ENCODE measurements at places on chromosomes 16 and 17. TPM values are rescaled to one million over a fixed set of nuclear protein-coding genes. Genes with fewer than 3 reads are reported as not detected.

PIPOX gene
- 0.31 TPM for polyA plus RNA-seq

STUB1 gene
- 323 TPM for polyA plus RNA-seq

WFIKKN1 gene
- 0.16 TPM for polyA plus RNA-seq

RAMP2 gene
- 2.5 TPM for polyA plus RNA-seq

TP53TG3 gene
- 2.4 TPM for polyA plus RNA-seq

SNX20 gene
- polyA plus RNA-seq: not detected

ST6GALNAC2 gene
- polyA plus RNA-seq: 0.57 TPM

TNFRSF13B gene
- polyA plus RNA-seq: not detected

RHBDF2 gene
- 16.1 TPM for polyA plus RNA-seq

STH gene
- not detected for polyA plus RNA-seq

TMIGD1 gene
- polyA plus RNA-seq: not detected

MYH8 gene
- not detected for polyA plus RNA-seq

ABCC6 gene
- 0.23 TPM for polyA plus RNA-seq

CD300E gene
- polyA plus RNA-seq: not detected

GDPD1 gene
- polyA plus RNA-seq: 1.5 TPM

CCDC200 gene
- polyA plus RNA-seq: not detected

BORCS6 gene
- polyA plus RNA-seq: 4.3 TPM

CCL2 gene
- polyA plus RNA-seq: 210 TPM

TNP2 gene
- polyA plus RNA-seq: not detected

PLA2G10 gene
- polyA plus RNA-seq: not detected

ATAD5 gene
- polyA plus RNA-seq: 0.75 TPM

GDPD3 gene
- 1.5 TPM for polyA plus RNA-seq

ATP2A3 gene
- 2.1 TPM for polyA plus RNA-seq

SRCIN1 gene
- polyA plus RNA-seq: 0.45 TPM

FOXJ1 gene
- not detected for polyA plus RNA-seq

TVP23B gene
- 29.3 TPM for polyA plus RNA-seq

SKAP1 gene
- not detected for polyA plus RNA-seq

All from SK-N-SH (cell line).